ENCODE measurements at places on chromosomes 7 and 10. TPM values are rescaled to one million over a fixed set of nuclear protein-coding genes. Genes with fewer than 3 reads are reported as not detected.

Gene NRG3
- not detected for total RNA-seq

Gene ZFAND4
- 13.7 TPM for total RNA-seq

Gene GFRA1
- 62.5 TPM for total RNA-seq

Gene COMTD1
- total RNA-seq = 15.3 TPM

Gene SPDYE2
- total RNA-seq = not detected

Gene PFKFB3
- 29.6 TPM for total RNA-seq

Gene BTBD16
- not detected for total RNA-seq

Gene ZNF736
- 9.2 TPM for total RNA-seq

Gene ZNF487
- 22.4 TPM for total RNA-seq

Gene FAM25A
- total RNA-seq = not detected

All from gastroesophageal sphincter (tissue), 4 donors.